ENCODE measurements at places on chromosomes 6 and 20.

DNA sequence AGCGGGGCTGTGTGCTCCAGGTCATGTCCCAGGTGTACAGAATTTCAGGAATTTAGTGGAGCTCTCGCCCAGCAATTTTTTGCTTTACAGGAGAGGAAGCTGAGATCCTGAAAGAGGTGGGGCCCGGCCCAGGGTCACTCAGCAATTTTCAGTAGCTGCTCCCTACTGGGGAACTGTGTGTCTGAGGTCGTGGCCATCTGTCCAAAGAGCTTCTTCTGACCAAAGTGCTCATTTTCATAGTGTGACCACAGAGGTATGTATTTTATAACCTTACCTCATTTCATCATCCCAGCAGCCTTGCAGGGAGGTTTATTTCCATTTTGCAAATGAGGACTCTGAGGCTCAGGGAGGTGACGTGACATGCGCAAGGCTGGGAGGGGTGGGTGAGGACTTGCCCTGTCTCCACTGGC lies 46.3 kb downstream of the FAM209B start:
- no peak for DNase-seq

GRCh38 chr6:135537741-135538301 lies 40.3 kb upstream of the AHI1 start:
- no peak for DNase-seq

- DNase-seq, result no peak
Observed at GRCh38 chr6:16669227-16669626, 92.0 kb downstream of the ATXN1 start.

- DNase-seq, result no peak
Observed at GRCh38 chr6:155075930-155076695, 81.0 kb downstream of the TIAM2 start.

GRCh38 chr20:18388860-18389259 lies 78.0 kb downstream of the DZANK1 start:
- DNase-seq, result no peak

DNA sequence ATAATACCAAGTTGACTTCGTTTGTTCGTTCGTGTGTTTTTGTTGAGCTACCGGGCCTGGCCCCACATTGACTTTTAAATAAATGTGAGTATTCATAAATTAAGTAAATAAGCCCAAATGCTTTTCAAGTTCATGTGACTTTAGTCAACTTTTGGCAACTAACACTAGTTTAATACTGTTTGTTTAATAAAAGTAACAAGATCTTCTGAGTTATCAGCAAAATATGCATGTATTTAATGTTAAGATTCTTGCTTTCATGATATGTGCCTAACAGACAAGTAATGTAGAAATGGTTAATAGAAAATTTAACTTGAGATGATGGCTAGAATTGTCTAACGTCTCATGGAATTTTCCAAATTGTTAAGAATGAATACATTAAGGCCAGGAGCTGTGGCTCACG lies 38.7 kb upstream of the ECI2 start:
- DNase-seq, result no peak

DNA sequence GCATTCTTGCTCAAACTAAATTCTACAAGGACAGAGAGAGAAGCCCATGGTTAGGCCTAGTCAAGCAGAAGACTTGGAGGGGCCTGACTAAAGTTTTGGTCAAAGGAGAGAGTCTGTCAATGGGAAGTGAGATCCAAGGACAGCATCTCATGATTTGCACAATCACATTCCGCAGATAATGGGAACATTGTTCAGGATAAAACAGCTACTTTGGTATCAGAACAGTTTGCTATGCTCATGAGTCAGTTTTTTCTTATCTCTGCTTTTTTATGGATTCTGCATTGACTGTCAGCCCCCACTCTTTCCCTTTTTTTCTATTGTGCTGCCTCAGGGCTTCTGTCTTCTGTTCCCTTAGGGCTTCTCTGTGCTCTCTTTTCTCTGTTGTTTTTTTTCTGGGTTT lies 28.6 kb downstream of the AKAP7 start:
- no peak for DNase-seq

GRCh38 chr6:34073540-34073939 lies 72.3 kb downstream of the GRM4 start:
- DNase-seq, result no peak

GRCh38 chr6:137875058-137875520 lies 8.0 kb downstream of the TNFAIP3 start:
- no peak for DNase-seq

- no peak for DNase-seq
Observed at GRCh38 chr20:57786304-57786932, 76.6 kb upstream of the PMEPA1 start.

DNA sequence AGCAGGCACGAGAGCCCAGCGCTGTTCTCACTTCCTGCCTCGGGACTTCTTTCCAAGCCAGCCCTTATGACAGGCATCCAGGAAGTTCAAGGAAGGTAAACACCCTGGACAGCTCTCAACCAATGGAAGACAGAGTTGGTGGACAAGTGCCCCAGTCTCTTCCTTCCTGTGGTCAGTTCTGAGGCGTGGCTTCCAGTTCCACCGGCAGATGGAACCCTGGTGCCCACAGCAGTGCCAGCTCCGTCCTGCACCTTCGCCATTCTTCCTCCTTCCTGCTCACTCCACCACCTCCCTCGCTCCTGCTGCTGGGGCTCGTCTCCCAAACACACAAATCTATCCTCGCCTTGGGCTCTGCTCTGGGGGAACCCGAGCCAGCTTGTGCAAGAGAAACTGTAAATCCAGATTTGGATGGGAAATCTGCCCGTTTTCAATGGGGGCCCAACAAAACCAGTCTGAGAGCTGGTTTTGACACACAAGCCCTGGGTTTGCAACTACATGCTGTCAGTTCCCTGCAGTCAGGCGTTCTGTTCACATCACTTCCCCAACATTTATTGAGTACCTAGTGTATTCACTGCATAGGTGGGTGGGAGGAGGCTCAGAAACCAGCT lies 162.7 kb downstream of the GRM4 start:
- no peak for DNase-seq

- DNase-seq, result no peak
Observed at GRCh38 chr20:62800314-62801259, 4.0 kb upstream of the OGFR start.

DNA sequence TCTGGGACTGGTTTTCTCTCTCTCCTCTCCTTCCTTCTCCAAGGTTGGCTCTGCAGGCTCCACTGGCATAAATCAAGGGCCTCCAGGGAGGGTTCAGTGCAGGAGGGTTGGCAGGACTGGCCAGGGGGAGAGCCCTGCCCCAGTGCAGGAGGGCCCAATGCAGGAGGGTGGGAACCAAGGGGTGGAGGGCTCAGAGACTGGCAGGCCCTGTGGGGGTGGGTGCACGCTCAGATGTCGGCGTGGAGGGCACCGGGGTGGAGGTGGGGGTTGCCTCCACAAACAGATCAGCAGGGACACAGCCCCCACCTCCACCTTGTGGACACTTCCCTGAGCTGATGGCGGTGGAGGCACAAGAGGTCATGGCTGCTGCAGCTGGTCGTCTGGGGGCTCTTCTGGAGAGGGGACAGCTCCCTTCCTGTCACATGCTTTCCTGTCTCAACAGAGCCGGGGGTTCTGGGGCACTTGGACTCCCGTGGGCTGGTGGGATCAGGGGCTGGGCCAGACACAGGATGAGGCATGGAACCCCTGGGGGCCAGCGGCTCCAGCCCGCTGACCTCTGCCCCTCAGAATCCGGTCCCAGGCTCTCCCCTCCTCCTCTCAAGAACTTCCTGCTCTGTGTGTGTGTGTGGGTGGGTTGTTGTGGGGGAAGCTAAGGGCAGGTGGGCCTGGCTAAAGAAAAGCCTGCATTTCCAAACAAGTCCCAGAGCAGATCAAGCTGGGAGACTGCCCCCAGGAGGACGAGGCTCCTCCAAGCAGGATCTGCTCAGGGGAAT lies 2.7 kb upstream of the ABHD16B start:
- DNase-seq, result no peak

GRCh38 chr6:31586599-31587281 lies 663 bp downstream of the LST1 start:
- no peak for DNase-seq

DNA sequence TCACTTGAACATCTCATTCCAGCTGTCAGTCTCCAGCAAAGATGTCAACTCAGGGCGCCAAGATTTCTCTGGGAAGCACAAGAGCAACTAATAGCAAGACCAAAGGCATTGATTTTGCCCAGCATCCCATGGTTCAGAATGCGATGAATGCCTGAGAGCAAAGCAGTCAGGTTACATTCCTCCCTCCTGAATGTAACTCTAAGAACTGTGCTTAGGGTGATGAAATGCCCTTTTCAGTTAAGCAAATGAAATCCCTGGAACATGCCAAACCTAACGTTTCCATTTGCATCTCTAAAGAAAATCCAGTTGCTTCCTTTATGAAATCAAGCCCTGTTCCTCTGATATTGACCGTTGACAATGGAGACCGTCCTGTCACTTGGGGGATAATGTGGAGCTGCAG lies 224.0 kb upstream of the PLN start:
- DNase-seq, result no peak

- no peak for DNase-seq
Observed at GRCh38 chr6:89186762-89187161, 30.4 kb downstream of the GABRR1 start.

All from right renal cortex interstitium (tissue), 3 donors.